ENCODE measurements at places on chromosomes 13 and 19.
A peak's percentile ranks its signal among the peaks of the same experiment; 100 is the strongest.

DNA sequence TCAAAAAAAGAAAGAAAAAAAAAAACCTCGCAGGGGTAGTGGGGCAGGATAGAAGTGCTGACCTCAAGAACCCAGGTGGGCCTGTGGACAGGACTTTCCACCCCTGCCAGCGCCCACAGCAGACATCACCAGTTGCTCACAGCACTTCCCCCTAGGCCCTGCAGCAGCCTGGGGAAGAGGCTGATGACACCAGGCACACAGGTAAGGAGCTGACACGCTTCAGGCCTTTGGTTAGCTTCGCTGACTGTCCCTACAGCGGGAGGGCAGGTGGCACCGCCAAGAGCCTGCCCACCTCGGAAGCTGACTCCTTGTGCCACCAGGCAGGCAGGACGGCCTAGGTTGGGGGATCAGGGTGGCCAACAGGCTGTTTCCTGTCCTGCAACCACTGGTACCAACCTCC lies 8.9 kb downstream of the LONP1 start:
- DNase-seq, result no peak

GRCh38 chr19:6610934-6611852 lies 20.2 kb upstream of the CD70 start:
- no peak for DNase-seq

DNA sequence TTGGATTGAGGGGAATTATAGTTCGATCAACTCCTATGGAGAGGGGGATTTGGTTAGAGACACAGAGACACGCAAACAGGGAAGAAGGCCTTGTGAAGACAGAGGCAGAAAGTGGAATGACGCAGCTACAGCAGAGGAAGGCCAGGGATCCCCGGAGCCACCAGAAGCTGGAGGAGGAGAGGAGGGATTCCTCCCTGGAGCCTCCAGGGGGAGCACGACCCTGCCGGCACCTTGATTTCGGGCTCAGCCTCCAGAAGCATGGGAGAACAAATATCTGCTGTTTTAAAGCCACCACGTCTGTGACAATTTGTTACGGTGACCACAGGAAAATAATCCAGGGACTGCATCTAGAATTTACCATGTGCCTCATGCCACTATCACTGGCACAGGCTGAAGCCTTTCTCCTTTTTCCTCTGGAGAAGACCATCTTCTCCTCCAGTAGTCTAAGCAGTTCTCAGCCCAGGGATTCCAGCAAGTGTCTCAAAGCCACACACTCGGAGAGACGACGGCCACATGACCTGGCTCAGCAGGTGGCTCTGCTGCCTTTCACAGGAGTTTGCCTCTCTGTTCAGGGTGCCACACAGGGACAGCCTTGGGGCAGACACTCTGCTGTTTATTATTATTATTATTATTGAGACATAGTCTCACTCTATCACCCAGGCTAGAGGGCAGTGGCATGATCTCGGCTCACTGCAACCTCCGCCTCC lies 39.9 kb upstream of the CCNE1 start:
- peak; percentile 76 for DNase-seq

GRCh38 chr19:56121180-56122167 lies at the start of gene ZNF787:
TSS of gene ZNF787 (minus strand) at chr19:56121295. CDS start at chr19:56103217, 18,078 bp downstream.
- peak; percentile 99 for DNase-seq

DNA sequence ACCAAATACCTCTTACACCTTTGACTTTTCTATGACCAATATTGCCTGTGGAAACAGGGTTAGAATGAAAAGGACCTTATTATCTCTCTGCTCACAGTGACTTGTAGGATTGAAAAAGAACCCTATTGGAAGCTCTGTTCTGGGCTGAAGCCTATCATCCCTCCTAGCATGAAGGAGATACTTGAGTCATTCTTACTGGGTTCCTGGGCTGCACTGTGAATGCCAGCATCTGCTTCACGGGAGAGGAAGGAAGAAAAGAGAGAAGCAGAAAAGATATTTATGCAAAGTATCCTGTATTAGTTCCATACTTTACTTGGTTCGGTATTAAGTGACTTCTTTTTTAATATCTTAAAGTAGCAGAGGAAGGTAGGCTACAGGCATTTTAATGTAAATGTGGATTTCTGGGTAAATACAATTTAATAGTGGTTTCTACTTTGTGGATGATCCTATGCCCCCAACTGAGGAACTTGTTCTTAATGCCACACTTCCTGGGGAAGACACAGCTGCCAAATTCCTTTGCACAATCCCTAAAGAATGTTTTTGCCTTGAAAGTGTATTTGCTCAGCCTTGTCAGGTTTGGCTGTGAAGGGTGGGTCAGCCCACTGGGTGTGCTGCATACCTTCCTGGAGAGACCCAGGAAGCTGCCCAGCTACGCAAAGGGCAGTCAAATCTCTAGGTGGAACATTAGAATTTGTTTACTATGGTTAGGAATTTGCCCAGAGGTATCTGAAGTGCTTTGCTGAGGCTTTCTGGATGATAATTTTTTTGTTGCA lies 13.7 kb upstream of the SCEL start:
- no peak for DNase-seq

DNA sequence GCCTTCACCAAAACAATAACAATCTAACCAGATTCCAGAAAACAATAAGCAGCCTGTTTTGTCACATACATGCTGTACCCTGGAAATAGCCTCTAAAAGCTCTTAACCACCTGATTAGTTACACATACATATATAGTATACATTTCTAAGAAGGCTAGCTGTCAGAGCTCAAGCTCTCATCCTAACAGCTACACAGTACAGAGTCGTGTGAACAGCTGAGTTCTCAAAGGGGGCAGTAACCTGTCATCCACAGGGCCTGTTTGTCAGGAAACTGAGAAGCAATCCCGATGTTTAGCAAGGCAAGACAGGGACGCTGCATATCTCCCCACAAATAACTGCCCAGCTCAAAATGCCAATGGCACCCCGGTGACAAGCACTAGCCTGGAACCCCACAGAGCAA lies 56.9 kb downstream of the STK24 start:
- DNase-seq, result no peak

DNA sequence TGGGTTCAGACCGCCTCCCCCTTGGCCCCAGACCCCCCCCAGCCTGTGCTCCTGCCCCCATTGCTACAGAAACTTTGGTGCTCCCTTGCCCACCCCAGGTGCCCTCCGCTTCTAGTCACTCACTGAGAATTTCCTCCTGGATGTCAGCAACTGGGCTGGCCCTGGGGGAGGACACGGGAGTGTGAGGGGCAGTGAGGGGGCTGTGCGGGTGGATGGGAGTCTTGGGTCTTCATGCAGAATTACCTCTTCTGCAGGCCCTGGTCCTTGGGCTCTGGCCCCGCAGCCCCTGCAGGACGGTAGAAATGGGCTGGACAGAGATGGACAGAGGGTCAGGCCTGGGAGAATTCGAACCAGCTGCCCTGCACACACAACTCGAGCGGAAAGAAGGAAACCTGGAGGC lies 4.8 kb downstream of the LILRB5 start:
- DNase-seq, result no peak

GRCh38 chr13:47598340-47598911 lies 402.6 kb downstream of the SUCLA2 start:
- DNase-seq, result peak; percentile 53

DNA sequence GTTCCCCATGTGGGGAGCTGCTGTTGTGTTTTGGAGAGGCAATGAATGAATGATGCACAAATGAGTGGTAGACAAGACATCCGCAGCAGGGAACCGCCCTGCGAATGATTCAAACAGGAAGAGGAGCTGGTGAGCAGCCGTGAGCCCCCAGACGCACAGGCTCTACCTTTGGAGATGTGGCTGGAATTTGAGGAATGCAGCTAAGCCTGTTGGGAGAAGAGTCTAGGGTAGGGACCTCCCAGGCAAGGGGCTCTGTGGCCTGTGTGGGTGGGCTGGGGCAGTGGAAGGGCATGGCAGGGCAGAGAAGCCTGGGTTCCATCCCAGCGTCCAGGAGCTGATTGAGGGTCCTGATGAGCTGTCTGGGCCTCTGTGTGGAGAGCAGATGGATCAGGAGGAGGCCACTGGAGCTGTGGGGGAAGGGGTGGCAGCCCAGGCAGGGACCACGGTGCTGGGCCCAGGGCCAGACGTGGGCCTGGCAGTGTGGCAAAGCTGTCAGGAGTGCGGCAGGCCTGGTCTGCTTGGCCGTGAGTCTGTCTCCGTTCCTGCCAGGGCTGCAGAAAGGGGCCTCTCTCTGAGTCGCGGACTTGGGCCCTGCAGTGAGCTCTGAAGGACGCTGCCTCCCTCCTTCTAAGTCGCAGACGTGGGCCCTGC lies 41.8 kb upstream of the DCUN1D2 start:
- no peak for DNase-seq

- no peak for DNase-seq
Measured at GRCh38 chr19:35246466-35247092, 2.2 kb upstream of the LSR start.

GRCh38 chr19:38709671-38710415 lies 34.4 kb downstream of the CAPN12 start:
- DNase-seq, result no peak
